ENCODE measurements at places on chromosomes 5 and 9. TPM values are rescaled to one million over a fixed set of nuclear protein-coding genes. Genes with fewer than 3 reads are reported as not detected.

DNA sequence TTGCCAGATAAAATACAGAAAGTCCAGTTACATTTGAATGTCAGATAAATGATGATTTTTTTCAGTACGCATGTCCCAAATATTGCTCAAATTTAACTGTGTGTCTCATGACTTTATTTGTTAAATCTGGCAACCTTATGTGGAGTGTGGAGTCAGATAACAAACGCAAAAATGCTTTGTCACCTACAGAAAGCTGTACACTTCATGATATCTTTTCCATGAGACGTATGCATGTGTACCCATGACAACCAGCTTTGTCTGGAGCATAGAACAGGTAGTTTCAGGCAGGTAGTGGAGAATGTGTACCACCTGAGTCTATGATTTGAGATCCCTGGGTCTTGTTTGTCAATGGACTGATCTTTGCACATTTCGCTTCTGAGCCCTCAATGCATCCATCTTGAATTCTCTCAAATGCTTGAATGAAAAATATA, 105.5 kb upstream of the CPEB4 start:
- peak overlapping the region; percentile 66 for H3K27ac ChIP-seq
- H3K4me1 ChIP-seq, result peaks cover 4% of the 10 kb centered on the region
- no peak for DNase-seq
- no peaks in the 10 kb centered on the region for H3K36me3 ChIP-seq

DNA sequence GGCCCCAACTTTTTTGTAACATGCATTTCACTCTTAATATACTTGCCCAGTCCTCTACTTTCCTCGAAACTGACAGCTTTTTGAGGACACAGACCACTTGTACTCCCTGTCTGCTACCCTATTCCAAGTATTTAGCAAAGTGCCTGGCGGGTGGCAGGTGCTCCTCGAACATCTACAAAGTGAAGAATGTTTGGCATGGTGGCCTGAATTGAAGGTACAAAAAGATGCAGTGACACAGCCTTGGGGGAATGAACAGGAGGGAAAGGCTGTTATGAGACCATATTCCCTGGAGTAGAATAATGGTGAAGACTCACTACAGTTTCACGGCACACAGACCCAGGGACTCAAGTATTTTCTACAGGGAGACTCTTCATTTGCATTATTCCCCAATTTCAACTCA, 590.9 kb downstream of the PRELID2 start:
- H3K27me3 ChIP-seq, result no peaks in the 10 kb centered on the region
- no peak overlapping the region for H3K4me3 ChIP-seq
- peak overlapping the region; percentile 43 for H3K27ac ChIP-seq
- no peaks in the 10 kb centered on the region for H3K36me3 ChIP-seq

- H3K27me3 ChIP-seq, result no peaks in the 10 kb centered on the region
- H3K36me3 ChIP-seq, result no peaks in the 10 kb centered on the region
- no peak for DNase-seq
Measured at GRCh38 chr9:135239100-135239768, 151.8 kb downstream of the OLFM1 start.

DNA sequence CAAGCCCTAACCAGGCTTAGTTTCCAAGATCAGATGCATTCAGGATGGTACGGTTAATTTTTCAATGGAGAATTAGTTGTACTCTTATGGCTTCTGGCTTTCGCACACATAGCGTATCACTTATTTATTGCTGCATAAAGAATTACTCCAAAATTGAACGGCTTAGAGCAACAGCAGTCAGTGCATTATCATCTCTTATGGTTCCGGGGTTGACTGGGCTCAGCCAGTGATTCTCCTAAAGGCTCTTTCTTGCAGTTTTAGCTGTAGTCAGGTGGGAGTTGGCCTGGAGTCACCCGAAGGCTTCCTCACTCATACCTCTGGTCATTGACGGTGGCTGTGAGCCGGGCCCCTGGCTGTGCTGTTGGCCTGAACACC, 595 bp upstream of the GRHPR start:
- H3K4me1 ChIP-seq, result peaks cover 10% of the 10 kb centered on the region
- H3K27ac ChIP-seq, result peak overlapping the region; percentile 89
- DNase-seq, result no peak
- peak overlapping the region; percentile 84 for H3K4me3 ChIP-seq
- no peaks in the 10 kb centered on the region for H3K27me3 ChIP-seq
- peaks cover 3% of the 10 kb centered on the region for H3K36me3 ChIP-seq

DNA sequence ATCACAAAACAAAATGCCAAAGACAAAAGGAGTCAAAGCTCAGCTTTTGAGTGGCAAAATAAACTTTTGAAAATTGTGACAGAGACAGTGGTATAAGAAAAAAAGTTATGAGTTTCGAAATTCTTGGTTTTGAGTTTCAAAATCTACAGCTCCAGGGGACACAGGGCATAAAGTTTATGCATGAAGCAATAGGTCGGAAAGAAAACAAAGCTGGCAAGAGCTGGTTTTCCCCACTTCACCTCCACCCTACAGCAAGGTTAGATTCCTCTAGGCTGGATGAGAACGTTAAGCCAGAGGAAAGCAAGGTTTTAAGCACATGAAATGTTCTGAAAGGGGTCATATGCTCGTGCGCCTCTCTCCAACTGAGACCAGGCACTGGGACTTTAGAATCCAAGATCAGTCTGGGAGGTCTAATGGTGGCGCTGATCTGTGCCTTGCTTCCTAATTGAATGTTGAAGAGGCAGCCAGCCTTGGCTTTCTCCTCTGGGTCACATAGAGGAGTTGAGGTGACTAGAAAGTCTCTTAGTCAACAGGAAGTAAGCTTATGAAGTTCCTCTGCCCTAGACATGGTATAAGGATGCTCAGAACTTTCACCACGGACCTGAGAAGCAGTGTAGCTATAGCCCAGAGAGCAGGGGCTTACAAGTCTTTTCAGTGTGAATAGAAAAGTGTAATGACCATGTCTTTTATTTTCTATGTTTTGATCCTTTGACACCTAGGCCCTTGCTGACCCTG, 167.7 kb upstream of the DMAC1 start:
- no peak for DNase-seq
- H3K4me1 ChIP-seq, result no peaks in the 10 kb centered on the region
- no peak overlapping the region for H3K4me3 ChIP-seq
- H3K36me3 ChIP-seq, result no peaks in the 10 kb centered on the region
- H3K27me3 ChIP-seq, result no peaks in the 10 kb centered on the region

SHROOM1 gene
- polyA plus RNA-seq, result 6.2 TPM

- no peak overlapping the region for H3K27ac ChIP-seq
- H3K27me3 ChIP-seq, result no peaks in the 10 kb centered on the region
- DNase-seq, result peak; percentile 76
Measured at GRCh38 chr5:76942581-76942980, 10.3 kb upstream of the CRHBP start.

- no peak overlapping the region for H3K27ac ChIP-seq
- no peak for DNase-seq
- H3K4me1 ChIP-seq, result peaks cover 5% of the 10 kb centered on the region
- H3K27me3 ChIP-seq, result no peaks in the 10 kb centered on the region
- peaks cover 1% of the 10 kb centered on the region for H3K36me3 ChIP-seq
Measured at GRCh38 chr9:130177898-130178805, 5.9 kb downstream of the NCS1 start.

NMUR2 gene
- polyA plus RNA-seq, result not detected

PROP1 gene
- polyA plus RNA-seq, result not detected

- H3K4me1 ChIP-seq, result peaks cover 4% of the 10 kb centered on the region
- peak overlapping the region; percentile 6 for H3K27ac ChIP-seq
- peak; percentile 95 for DNase-seq
Measured at GRCh38 chr5:91162534-91163381, 220.4 kb downstream of the ARRDC3 start.

DNA sequence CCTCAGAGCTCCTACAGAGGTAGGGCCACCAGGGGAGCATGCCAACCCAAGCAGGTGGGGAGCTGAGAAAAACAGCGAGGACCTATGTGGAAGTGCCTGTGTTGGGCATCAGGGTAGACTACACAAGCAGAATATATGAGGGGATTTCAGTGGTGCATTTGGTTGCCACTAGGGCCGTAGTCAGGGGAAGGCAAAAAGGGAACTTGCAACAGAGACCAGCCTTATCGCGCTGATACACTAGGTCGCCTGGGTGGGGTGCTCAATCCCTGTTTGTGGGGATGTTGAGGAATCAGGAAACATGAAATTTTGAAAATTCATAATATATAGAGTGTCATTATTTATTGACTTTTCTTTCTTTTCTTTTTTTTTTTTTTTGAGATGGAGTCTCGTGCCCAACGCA, 370.9 kb upstream of the PRR16 start:
- H3K36me3 ChIP-seq, result no peaks in the 10 kb centered on the region
- no peaks in the 10 kb centered on the region for H3K27me3 ChIP-seq

- no peaks in the 10 kb centered on the region for H3K36me3 ChIP-seq
- no peaks in the 10 kb centered on the region for H3K4me1 ChIP-seq
- no peak overlapping the region for H3K4me3 ChIP-seq
- H3K27me3 ChIP-seq, result no peaks in the 10 kb centered on the region
Measured at GRCh38 chr5:158116965-158117364, 258.0 kb upstream of the CLINT1 start.

GRCh38 chr5:34849253-34849652, 10.3 kb downstream of the TTC23L start:
- no peak overlapping the region for H3K4me3 ChIP-seq
- no peaks in the 10 kb centered on the region for H3K36me3 ChIP-seq
- no peaks in the 10 kb centered on the region for H3K4me1 ChIP-seq
- H3K27ac ChIP-seq, result no peak overlapping the region
- DNase-seq, result no peak

GRCh38 chr5:43312699-43313034, 545 bp downstream of the HMGCS1 start:
- H3K36me3 ChIP-seq, result no peaks in the 10 kb centered on the region
- DNase-seq, result no peak
- H3K4me3 ChIP-seq, result peak overlapping the region; percentile 99
- H3K27me3 ChIP-seq, result no peaks in the 10 kb centered on the region
- peaks cover 2% of the 10 kb centered on the region for H3K4me1 ChIP-seq

GRCh38 chr9:76373173-76373783, 20.9 kb downstream of the RFK start:
- no peaks in the 10 kb centered on the region for H3K36me3 ChIP-seq
- H3K27me3 ChIP-seq, result no peaks in the 10 kb centered on the region
- DNase-seq, result peak; percentile 84
- no peak overlapping the region for H3K4me3 ChIP-seq

DNA sequence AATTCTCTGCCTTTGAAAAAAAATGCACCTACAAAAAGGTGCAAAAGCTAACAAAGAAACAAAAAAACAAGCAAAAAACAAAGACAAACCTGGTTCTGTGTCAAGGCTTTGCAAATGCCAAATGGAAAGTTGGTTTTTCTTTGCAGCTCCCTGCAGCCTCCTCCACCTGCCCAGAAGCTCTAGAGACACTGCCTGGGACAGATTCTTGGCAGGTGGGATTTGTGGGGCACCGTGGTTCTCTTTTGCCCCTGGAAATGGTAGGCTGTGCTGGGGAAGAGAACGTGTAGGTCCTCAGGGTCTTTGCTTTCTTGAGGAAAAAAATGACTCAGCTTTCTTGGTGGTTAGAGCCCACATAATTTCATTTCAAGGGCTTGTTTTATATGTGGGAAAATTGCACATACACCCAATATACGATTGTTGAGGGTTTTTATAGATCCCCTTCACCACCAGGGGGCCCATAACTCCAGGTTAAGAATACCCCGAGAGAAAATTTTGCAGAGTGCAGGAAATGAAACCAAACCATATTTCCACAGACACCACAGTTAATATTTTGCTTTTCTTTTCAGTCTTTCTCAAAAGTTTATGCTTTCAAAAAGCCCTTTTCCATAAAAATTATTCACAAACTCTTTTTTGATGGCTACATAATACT, 58.7 kb downstream of the NXNL2 start:
- no peaks in the 10 kb centered on the region for H3K4me1 ChIP-seq
- no peaks in the 10 kb centered on the region for H3K36me3 ChIP-seq
- DNase-seq, result peak; percentile 52
- no peaks in the 10 kb centered on the region for H3K27me3 ChIP-seq

GRCh38 chr5:120297616-120298015, 166.5 kb upstream of the PRR16 start:
- no peaks in the 10 kb centered on the region for H3K27me3 ChIP-seq
- peak; percentile 38 for DNase-seq
- H3K36me3 ChIP-seq, result no peaks in the 10 kb centered on the region
- H3K4me1 ChIP-seq, result no peaks in the 10 kb centered on the region
- H3K4me3 ChIP-seq, result no peak overlapping the region

DNA sequence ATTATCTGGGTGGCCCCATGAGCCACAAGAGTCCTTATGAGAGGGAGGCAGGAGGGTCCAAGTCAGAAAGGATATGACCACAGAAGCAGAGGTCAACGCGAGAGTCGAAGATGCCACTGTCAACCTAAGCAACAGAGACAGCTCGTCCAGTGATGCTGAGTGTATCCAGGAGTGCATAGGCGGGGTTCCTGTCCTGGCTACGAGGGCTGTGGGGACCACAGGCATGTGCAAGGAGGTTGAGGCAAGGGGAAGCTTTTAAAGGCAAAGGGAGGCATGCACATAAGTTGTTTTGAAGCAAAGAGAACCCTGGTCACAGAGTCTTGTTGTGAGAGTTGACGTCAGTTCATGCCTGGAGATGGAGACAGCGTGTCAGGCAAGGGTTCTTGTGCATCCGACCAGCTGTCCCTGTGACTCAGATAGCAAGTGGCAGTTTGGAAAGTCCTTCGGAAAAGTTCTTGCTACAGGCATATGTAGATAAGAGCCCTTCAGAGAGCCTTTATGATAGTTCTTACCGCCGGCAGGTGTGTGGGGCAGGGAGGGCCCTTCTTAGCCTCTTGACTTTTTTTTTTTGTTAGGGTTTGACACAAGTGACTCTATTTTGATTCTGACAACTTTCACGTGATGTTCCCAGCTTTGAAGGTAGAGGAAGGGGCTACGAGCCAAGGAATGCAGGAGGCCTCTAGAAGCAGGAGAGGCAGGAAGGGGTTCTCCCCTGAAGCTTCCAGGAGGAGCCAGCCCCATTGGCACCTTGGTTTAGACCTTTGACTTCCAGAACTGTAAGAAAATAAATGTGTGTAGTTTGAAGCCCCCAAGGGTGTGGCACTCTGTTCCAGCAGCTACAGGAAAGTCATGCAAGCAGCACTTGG, 66.0 kb upstream of the FCN1 start:
- H3K27ac ChIP-seq, result no peak overlapping the region
- no peak overlapping the region for H3K4me3 ChIP-seq
- no peaks in the 10 kb centered on the region for H3K4me1 ChIP-seq
- no peaks in the 10 kb centered on the region for H3K27me3 ChIP-seq
- no peaks in the 10 kb centered on the region for H3K36me3 ChIP-seq

All from fibroblast of lung (primary cell).